Stimulated activated effector memory CD8-positive, alpha-beta T cell treated with anti-CD3 and anti-CD28 coated beads, Interleukin-12 subunit alpha, Interleukin-12 subunit beta, amount 100 ng/mL, for 72 hours (primary cell): ENCODE measurements at places on chromosomes 11 and 22.

DNA sequence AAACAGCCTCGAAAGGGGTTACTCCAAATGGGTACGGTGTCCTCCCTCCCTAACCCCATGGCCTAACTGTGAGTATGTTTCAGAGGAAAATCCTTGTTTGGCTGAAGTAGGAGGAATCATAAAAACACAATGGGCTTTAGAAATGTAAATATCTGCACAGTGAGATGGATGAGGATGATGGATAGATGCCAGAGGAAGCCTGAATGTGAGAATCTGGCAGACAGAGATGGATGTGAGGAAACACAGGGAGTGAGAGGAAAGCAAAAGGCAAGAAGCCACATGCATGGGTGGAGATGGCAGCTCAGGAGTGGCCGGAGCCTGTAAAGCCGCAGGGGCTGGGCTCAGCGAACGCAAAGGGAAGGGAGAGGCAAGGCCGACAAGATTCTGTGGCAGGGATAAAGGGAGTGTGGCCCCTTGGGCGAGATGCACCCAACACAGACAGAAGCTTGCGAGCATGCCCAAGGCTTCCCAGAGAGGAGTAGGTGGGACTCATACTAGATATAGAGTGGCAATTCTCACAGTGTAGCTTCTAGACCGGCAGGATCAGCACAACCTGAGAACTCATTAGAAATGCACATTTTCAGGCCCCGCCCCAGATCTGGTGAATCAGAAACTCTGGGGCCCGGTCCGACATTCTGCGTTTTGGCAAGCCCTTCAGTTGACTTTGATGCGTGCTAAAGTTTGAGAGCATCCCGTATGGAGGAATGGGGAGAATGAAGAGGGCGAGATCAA lies 237.3 kb upstream of the CADM1 start:
- no peak for DNase-seq

- DNase-seq: no peak
Measured at GRCh38 chr11:28697920-28698827, 590.0 kb downstream of the METTL15 start.

GRCh38 chr22:42885446-42885845 lies 28.4 kb upstream of the ARFGAP3 start:
- no peak for DNase-seq

DNA sequence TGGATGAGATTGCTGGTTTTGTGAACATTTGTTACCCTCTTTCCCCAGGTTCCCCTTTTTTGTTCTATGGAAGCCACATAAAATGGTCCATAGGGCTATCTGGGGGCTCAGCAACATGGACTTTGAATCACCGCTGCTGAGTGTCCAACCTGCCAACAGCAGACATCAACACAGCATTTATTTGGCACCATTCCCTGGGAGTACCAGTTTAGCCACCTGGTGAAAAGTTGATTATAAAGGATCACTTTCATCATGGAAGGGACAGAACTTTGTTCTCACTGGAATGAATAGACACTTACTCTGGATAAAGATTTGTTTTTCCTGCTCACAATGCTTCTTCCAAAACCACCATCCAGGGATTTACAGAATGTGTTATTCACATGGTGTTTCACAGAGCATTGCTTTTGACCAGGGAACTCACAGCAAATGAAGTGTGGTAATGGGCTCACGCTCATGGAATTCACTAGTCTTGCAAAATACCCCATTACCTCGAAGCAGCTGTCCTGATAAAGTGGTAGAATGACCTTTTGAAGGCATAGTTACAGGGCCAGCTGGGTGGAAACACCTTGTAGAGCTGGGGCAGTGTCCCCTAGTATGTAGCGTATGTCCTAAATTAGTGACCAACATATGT lies 43.9 kb downstream of the ADM start:
- DNase-seq: no peak

GRCh38 chr11:47918882-47919495 lies 61.4 kb upstream of the PTPRJ start:
- no peak for DNase-seq

- no peak for DNase-seq
Measured at GRCh38 chr11:113497066-113497910, 22.1 kb upstream of the DRD2 start.

DNA sequence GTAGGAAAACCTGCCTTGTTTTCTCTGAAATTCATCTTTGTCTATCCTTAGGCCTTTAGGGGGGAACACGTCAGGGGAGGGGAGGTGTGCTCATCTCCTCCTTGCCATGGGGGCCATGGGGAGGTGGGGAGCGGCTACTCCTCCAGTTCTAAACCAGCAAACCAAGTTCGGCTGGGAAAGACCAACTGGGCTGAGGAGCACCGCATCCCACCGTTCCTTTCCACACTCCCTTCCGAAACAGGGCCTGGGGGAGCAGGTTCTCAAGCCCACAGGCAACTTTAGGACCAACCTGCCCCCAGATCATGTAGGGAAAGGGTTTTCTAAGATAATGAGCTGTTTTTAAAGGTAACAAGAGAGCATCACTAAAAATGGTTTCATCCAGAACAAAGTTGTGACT lies 77.5 kb upstream of the PITPNB start:
- no peak for DNase-seq

DNA sequence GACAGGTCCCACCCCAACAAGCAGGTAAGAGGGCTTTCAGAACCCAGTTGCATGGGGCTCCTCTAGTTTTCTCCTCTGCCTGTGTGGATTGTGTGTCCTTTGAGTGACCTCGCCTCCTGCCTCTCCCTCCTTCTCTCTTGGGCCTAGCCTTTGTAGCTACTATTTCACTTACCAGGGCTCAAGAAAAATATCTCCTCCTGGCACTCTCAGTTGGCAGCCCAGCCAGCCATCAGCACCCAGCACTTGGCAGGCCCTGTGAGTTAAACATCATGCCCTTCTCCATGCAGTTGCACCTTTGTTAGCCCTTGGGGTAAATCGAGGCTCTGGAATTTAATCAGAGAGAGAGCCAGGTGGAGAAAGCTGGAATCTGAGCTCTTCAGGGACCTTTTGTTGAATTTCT lies 35.4 kb upstream of the SORL1-AS1 start:
- DNase-seq: no peak
